ENCODE measurements at places on chromosomes 6 and 20.

DNA sequence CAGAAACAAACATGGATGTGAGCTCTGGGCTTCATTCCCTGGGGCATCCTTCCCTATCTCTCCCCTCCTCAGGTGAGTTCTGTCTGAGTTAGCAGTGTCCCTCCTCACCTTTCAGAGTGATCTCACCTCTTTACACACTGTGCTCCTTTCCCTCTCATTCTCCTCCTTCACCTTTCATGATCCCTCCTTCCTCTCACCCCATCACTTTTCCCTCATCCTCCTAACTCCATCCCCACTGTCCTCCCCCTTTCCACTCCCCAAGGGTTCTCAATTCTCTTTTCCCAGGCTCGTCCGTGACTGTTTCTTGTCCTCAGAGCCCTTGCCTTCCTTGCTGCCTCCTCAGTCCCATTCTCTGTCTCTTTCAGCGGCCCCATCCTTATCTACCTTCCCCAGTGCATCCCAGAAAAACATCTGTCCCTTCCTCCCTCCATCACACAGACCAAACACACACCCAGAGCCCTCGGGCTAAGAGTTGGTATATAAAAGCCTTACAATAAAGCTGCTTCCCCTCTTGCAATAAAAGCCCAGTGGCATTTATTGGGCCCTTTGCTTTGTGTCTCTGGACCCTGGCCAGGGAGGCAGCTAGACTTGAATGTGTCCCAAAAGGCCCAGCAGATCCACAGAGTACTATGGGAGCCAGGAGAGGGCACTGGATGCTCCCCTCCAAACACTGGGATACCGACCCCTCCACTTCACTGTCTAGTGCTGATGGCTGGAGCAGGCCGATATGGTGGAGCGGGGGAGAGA lies 1.9 kb downstream of the RNF39 start:
- DNase-seq, result no peak

DNA sequence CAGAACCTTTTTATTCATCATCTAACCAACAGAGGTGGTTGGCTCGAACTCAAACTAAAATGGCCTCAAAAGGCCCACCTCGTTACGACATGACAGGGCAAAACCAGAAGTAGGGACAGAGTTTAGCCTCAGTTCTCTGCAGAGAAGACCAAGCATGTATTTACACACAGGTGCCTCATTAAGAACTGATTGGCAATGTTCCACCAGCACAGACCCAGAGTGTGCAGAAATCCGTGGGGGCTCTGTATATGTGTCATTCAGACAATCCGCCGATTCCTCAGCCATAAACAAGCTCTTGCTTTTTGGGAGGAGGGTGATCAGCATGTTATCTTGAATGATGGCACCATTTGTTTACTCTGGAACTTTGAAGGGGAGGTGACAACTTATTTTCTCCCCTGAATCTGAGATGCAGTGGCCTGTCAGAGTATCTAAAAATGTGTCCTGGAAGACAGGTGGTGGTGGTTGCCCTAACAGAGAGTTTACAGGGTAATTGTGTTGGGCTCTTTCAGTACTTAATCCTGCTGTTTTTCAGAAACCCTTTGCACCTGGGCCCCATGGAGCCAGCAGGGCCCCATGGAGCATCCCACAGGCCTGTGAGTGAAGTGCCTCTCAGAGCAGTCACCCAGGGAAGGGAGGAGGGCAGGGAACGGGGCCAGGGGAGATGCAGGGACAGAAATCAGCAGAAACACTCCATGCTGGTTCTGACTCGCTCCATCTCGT lies 29.1 kb upstream of the C20orf203 start:
- no peak for DNase-seq

DNA sequence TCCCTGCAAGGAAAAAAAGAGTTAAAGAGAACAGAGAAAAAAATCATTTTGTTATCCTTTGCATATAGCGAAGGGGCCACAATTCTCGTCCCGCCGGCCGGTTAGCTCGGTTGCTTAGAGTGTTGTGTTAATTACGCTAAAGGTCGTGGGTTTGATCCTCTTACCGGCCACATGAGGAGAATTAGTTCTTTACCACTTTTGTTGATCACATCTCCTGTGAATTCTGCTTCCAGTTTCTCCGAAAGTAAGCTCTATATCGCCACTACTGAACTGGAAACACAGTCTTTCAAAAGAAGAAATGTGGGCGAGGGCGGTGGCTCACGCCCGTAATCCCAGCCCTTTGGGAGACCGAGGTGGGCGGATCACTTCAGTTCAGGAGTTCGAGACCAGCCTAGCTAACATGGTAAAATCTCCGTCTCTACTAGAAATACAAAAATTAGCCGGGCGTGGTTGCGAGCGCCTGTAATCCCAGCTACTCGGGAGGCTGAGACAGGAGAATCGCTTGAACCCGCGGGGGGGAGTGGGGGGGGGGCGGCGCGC lies 13.4 kb downstream of the PRSS16 start:
- DNase-seq, result no peak

DNA sequence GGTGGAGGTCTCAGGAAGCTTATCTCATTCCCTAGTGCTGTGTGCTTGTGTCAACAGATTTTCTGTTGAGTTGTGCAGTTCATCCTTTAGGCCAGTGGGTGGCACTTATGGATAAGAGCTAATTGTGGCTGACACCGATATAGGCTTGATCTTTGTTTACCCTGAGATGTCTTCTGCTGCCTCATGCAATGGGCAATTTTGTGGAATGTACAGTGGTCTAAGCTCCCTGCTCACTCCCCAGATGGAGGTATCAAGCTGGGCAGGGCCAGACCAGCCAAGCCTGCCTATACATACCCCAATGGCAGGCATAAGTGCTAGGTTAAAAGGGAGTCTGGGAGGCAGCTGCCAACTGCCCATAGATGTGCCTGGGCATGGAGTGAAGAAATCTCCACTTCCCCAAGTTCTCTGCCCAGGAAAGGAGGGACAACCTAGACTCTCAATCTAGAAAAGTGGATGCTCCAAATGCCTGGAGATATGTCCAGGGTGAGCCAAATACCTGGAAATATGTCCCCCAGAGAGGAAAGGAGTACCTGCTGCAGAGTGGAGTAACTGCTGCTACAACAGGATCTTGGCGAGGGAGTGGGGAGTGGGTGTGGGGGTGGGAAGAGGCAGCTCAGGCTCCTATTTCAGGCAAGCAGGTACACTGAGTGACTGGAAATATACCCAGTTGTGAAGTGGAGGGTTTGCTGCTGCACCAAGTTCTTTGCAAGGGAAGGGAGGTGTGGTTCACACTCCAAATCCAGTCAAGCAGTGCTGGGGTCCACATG lies 53.2 kb upstream of the ARG1 start:
- DNase-seq, result no peak

- DNase-seq, result no peak
Measured at GRCh38 chr20:58899512-58899911, 47.0 kb downstream of the GNAS start.

GRCh38 chr20:58065508-58066361 lies 162.7 kb downstream of the ANKRD60 start:
- no peak for DNase-seq

DNA sequence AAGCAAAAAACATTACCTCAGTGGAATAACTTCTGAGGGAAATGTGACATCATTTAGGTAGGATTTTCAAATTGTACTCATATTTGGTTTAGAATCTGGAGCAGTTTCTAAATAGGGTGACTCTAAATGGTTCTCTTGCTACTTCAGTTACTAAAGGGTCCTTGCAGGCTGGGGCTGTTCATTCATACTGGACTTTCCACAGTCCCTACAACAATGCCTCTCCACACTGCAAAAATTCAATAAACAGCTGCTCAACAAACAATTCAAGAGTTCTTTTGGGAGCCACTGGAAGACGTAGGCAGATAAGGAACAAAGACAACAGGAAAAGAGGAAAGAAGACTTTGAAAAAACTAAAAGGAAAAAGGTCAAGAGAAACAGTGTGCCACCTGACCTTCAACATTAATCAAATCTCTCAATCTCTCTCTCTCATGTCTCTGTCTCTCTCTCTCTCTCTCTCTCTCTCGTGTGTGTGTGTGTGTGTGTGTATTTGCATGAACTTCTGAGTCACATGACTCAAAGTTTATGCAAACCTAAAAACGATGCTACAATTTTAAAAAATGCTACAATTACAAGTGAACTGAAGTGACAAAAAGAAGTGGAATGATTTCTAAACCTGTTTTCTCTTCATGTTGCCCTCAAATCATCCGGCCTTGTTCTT lies 14.5 kb downstream of the NOL7 start:
- no peak for DNase-seq

DNA sequence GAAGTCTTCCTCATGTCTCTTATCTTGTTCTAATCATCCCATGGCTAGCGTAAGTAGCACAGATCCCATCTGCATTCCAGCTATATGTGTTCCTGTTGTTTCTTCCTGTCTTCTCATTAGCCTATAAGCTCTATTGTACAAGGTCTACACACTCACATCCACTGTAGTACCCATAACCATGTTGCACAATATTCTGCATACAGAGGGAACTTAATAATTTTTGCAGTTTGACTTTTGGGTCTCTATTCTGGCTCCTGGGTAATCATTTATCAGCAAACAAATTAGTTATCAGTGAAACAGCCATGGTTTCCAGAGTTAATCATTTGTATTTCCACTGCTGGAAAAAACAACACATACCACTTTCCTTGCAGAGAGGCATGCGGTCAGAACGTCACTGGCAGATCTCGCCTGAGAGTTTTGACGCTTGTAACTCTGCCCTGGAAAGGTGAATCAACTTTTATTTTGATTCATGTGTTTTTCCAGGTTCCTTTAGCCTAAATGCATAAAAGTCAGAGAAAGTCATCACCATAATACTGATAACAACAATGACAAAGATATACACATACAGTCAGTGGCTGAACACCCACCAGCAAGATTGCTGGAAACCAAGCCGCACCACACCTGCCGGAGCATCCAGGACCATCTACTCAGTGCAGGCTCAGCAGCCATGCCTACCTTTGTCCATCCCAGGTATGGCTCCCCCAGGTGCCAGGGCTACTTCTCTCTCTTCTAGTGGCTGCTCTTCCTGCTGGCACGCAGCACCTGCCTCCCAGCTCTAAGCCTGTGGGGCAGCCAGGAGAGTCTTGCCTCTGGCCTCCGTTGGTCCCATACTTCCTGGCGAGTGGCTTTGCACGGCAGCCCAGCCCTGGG lies 158.2 kb downstream of the QRSL1 start:
- no peak for DNase-seq

DNA sequence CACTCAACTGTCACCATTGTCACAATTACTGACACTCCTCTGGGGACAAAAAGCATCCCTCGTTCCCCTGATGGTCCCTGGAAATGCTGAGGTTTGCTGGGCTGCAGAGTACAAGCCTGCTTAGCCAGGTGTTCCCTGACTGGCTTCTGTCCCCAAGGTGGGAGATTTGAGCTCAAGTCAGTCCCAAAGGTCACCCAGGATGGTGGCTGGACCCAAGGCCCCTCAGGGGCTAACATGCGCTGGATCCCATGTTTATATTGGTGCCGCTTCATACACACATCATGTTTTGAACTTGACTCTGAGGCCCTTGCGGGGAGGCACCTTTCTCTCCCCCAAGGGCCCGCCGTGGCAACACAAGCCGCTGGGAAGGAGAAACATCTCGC lies 44.2 kb downstream of the PMEPA1 start:
- DNase-seq, result no peak

DNA sequence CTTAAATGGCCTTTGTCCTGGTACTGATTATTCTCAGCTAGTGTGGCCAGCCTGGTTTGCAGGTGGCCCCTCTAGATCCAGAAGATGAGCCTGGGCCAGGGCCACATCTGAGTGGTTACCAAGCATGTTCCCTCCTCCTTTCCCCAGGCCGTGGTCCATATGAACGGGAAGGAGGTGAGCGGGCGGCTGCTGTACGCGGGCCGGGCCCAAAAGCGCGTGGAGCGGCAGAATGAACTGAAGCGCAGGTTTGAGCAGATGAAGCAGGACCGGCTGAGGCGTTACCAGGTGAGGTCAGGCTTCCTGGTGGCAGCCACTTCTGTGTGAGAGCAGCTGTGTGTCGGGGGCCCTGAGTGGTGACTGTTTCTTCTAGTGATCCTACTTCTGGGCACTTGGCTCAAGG lies 11.6 kb downstream of the PABPC1L start:
- DNase-seq, result no peak
